ENCODE measurements at places on chromosomes 2 and 18. TPM values are rescaled to one million over a fixed set of nuclear protein-coding genes. Genes with fewer than 3 reads are reported as not detected.

Gene AQP4
- polyA plus RNA-seq: 0.16 TPM

Gene DHRS9
- 7.1 TPM for polyA plus RNA-seq

Gene NEB
- 3.2 TPM for polyA plus RNA-seq

Gene IL36B
- polyA plus RNA-seq: not detected

Gene TEX44
- polyA plus RNA-seq: not detected

DNA sequence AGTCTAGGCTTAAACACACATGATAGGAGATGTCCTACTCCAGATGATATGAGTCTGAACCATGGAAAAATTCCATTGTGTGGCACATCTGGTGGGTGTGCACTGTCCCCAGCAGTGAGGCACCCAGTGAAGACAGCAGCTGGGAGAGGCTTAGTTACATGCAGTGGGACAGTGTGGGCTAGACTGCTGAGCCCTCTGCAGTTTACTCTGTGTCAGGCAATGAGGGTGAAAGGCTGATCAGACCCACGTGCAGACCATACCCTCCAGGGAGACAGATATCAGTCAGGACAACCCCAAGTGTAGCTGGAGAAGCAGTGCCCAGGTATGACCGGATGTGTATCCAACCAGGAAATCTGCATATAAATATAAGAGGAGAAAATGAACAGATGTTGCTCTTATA is 13.4 kb downstream of the IL37 start:
- H3K27me3 ChIP-seq: no peaks in the 10 kb centered on the region
- H3K36me3 ChIP-seq: no peaks in the 10 kb centered on the region
- H3K27ac ChIP-seq: no peak overlapping the region
- no peaks in the 10 kb centered on the region for H3K4me1 ChIP-seq

DNA sequence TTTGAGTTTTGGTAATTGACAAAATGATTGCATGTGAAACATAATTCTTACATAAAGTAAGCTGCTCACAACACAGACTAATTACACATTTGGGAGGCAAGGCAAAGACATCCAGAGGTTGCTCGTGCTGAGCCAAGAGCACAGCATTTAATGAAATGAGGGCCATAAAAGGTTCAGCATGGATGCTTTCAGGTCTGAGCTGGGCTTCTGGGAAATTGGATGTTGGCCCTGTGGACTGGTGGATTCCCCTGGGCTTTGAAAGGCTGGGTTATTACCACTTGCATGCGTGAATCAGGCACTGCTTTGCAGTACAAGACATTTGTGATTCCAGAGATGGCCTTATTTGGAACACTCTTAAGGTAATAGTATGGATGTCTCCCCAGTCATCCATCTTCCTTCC is 533.5 kb upstream of the NRP2 start:
- H3K27ac ChIP-seq: no peak overlapping the region
- no peaks in the 10 kb centered on the region for H3K36me3 ChIP-seq
- no peak for DNase-seq
- no peak overlapping the region for H3K4me3 ChIP-seq
- no peaks in the 10 kb centered on the region for H3K27me3 ChIP-seq
- H3K4me1 ChIP-seq: no peaks in the 10 kb centered on the region

DNA sequence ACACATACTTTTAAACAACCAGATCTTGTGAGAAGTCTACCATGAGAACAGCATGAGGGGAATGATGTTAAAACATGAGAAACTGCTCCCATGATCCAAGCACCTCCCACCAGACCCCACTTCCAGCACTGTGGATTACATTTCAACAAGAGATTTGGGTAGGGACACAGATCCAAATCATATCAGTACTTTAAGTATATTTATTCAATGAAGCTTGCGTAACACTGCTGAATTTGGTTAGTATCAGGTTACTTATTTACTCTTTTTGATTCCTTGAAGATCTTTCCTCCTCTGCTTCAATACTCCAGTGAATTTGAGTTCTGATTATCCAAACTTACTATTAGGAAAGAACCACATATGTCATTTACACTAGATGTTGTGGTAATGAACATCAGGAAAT is 418.6 kb downstream of the PIK3C3 start:
- no peak overlapping the region for H3K27ac ChIP-seq
- no peaks in the 10 kb centered on the region for H3K27me3 ChIP-seq
- H3K4me3 ChIP-seq: no peak overlapping the region

DNA sequence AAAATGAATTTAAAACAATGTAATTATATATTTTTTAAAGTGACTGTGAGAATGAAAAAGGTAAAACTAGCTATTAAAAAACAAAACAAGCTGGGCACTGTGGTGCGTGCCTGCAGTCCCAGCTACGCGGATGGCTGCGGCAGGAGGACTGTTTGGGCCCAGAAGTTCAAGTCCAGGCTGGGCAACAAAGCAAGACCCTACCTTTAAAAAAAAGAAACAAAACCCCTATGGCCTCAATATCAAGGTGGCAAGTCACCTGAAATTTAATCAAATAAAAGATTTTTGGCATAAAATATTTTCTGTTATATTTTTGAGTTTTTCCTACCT is 46.9 kb upstream of the STRN start:
- DNase-seq: no peak
- peaks cover 37% of the 10 kb centered on the region for H3K4me1 ChIP-seq
- peak overlapping the region; percentile 68 for H3K27ac ChIP-seq
- H3K4me3 ChIP-seq: no peak overlapping the region

DNA sequence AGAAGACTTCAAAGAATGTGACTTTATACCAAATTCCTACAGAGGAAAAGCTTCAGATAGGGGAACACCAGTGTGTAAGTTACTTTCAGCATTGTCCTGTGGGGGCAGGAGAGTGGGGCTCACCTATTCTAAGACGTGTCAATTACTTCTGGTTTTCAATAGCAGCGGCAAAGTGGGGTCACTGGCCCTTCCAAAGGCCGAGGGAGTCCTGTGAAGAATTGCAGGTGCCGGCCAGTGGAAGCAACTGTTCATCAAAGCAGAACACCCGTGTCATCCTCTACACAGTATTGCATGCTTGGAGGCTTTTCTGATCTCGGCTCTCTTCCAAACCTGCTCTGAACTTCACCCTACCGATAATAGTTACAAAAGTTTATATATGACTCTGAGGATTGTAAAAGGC is 1176.5 kb upstream of the TMEFF2 start:
- no peak overlapping the region for H3K27ac ChIP-seq
- no peaks in the 10 kb centered on the region for H3K27me3 ChIP-seq
- H3K36me3 ChIP-seq: no peaks in the 10 kb centered on the region
- no peaks in the 10 kb centered on the region for H3K4me1 ChIP-seq
- DNase-seq: no peak

- H3K4me3 ChIP-seq: no peak overlapping the region
- no peak overlapping the region for H3K27ac ChIP-seq
- H3K36me3 ChIP-seq: peaks cover 97% of the 10 kb centered on the region
- no peaks in the 10 kb centered on the region for H3K27me3 ChIP-seq
These were observed 85.5 kb upstream of the PGAP1 start for GRCh38 chr2:197011801-197012641.

- H3K4me3 ChIP-seq: no peak overlapping the region
- H3K4me1 ChIP-seq: peaks cover 2% of the 10 kb centered on the region
- no peak for DNase-seq
- H3K27ac ChIP-seq: no peak overlapping the region
- no peaks in the 10 kb centered on the region for H3K27me3 ChIP-seq
These were observed 6.2 kb upstream of the EFR3B start for GRCh38 chr2:25035537-25036220.

DNA sequence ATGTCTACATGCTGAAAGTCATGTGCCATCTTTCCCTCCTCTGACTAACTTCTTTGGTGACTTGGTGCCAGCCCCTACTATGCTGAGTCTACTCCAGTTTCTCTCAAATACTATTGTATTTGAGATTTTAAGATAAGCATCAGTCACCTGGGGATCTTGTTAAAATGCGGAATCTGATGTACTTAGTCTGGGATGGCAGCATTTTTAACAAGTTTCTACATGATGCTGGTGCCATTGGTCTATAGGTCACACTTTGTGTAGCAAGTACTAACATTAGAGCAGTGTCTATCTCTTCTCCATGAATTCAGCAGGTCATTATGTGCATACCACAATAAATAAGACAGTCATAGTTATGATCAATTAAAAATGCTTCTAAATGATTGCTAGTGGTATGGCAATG is 106.9 kb downstream of the CERS6 start:
- H3K36me3 ChIP-seq: no peaks in the 10 kb centered on the region
- peaks cover under 1% of the 10 kb centered on the region for H3K4me1 ChIP-seq
- no peak for DNase-seq
- H3K27ac ChIP-seq: no peak overlapping the region

GRCh38 chr2:230955163-230955737 is 30.2 kb upstream of the GPR55 start:
- peaks cover 43% of the 10 kb centered on the region for H3K27me3 ChIP-seq
- peaks cover 9% of the 10 kb centered on the region for H3K4me1 ChIP-seq
- no peak for DNase-seq
- H3K27ac ChIP-seq: no peak overlapping the region

DNA sequence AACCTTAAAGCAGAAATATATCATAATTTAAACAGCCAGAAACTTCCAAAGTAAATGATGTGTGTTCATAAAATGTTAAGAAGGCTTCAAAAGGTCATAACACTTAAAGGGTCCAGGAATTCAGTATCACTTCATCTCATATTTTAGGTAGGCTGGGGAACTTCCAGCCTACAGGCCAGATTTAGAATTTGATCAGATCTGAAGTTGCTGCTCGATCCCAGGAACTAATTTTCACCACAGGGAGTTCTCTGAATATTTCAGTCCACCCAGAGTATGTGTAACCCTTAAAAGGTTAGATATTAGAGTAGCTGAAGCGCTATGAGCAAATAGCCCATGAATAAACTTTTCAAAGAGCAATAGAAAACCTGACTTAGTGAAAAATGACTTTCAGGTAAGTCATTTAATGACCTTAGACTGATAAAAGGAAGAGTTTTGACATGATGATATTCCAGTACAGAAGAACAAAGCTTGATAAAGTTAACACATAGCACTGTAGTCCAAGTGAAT is 1.7 kb downstream of the WIPF1 start:
- no peaks in the 10 kb centered on the region for H3K27me3 ChIP-seq
- no peak for DNase-seq
- peak overlapping the region; percentile 93 for H3K27ac ChIP-seq
- no peaks in the 10 kb centered on the region for H3K36me3 ChIP-seq

- H3K36me3 ChIP-seq: no peaks in the 10 kb centered on the region
- H3K4me3 ChIP-seq: no peak overlapping the region
- no peak for DNase-seq
- no peaks in the 10 kb centered on the region for H3K27me3 ChIP-seq
- no peaks in the 10 kb centered on the region for H3K4me1 ChIP-seq
These were observed 384.9 kb upstream of the NXPH2 start for GRCh38 chr2:139165041-139165440.

DNA sequence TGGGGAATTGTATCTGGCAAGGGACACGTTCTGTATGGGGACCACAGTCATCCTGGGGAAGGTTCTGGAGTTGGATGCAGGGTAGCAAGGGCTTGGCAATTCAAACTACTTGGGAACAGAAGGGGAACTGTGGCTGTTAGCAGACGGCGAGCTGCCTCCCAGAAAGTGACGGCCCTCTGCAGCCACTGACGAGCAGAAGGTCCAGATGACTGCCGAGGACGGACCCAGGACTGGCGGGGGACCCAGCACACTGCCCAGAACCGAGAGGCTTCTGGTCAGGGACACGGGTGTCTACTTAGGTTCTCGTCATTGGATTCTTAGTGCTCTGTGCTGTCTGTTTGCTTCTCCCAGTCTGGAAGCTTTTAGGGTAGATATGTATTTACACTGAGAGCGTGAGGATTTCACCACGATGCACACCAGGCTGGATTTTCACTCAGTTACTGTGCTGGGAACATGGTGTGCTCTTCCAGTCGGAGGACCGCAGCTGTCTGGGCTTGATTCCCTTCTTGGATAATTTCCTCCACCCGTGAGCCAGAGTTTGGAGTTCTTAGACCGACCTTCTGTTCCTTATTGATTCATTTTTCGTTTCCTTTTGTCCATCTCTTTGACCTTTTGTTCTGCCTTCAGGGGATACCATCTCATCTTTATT is 13.4 kb downstream of the GPR35 start:
- no peak overlapping the region for H3K27ac ChIP-seq
- H3K4me3 ChIP-seq: no peak overlapping the region
- no peaks in the 10 kb centered on the region for H3K4me1 ChIP-seq
- no peaks in the 10 kb centered on the region for H3K36me3 ChIP-seq
- peaks cover 17% of the 10 kb centered on the region for H3K27me3 ChIP-seq

DNA sequence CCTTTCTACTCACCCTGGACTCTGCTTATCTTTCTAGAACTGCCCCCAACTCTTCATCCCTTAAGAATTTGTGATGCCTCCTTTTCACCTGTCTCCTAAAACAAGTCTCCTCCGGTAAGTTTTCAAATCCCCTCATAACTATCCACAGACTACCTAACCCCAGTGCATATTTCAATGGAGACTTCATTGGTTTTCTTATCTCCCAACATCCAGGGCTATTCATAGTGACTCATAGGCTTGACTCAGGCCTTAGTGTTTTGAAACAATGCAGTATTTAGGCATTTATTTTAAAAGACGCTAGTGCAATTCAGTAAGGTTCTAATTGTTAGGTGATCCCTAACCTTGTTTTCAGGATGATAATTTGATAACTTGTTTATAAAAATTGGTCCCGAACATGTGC is 399.2 kb downstream of the CPS1 start:
- H3K4me3 ChIP-seq: no peak overlapping the region
- H3K27ac ChIP-seq: no peak overlapping the region
- no peak for DNase-seq
- no peaks in the 10 kb centered on the region for H3K27me3 ChIP-seq

GRCh38 chr2:210938228-210938627 is 381.8 kb downstream of the CPS1 start:
- no peak overlapping the region for H3K27ac ChIP-seq
- H3K36me3 ChIP-seq: no peaks in the 10 kb centered on the region
- no peaks in the 10 kb centered on the region for H3K4me1 ChIP-seq
- H3K27me3 ChIP-seq: no peaks in the 10 kb centered on the region

DNA sequence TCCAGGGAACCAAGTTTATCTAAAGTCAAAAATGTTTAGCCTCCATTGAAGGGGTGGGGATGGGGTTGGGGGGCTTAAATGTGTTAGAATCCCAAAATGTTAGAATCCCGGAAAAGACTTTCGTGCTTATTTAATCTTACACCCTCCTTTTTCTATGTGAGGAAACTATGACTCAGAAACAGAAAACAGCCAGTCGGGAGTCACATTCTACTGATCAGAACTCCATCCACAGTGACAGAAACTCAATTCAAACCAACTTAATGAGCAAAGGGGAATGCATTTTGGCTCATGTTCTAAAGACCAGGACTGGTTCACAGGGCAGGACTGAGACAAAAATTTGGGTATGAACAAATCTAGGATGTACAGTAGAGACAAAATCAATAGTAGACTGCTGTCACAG is 31.9 kb upstream of the AFTPH start:
- H3K27ac ChIP-seq: no peak overlapping the region
- H3K4me3 ChIP-seq: no peak overlapping the region
- H3K27me3 ChIP-seq: no peaks in the 10 kb centered on the region

DNA sequence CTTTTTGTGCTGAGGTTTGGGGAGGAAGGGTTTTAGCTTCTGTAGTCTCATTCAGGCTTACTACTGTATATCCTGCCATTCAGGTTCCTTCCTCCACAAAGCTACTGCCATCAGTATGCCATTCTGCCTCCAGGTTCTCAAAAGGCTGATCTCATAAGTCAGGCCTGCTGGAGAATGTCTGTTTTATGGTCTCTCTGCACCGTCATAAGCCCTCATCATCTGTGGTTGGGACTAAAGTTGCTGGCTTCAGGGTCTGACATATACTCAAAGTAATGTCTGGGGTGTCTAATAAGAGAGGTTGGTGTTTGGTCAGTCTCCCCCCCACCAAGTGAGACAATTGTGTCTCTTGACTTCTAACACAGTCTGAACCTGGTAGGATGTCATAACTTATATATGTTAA is 36.2 kb upstream of the CCBE1 start:
- H3K36me3 ChIP-seq: no peaks in the 10 kb centered on the region
- H3K27ac ChIP-seq: no peak overlapping the region
- DNase-seq: no peak
- H3K4me1 ChIP-seq: no peaks in the 10 kb centered on the region
- H3K27me3 ChIP-seq: no peaks in the 10 kb centered on the region
